Glomerular endothelial cell (primary cell): ENCODE measurements at places on chromosomes 2 and 18. TPM values are rescaled to one million over a fixed set of nuclear protein-coding genes. Genes with fewer than 3 reads are reported as not detected.

DUSP19 gene
- total RNA-seq: 1.4 and 4.3 TPM in 2 replicates

VWA3B gene
- not detected in 2 replicates for total RNA-seq

DSC1 gene
- total RNA-seq: not detected in 2 replicates

HOXD4 gene
- 5.5 and 12.4 TPM in 2 replicates for total RNA-seq

OBSL1 gene
- total RNA-seq: 11.9 and 20.6 TPM in 2 replicates

OXER1 gene
- not detected in 2 replicates for total RNA-seq

ZNF396 gene
- 0.23 and 0.53 TPM in 2 replicates for total RNA-seq

GALM gene
- total RNA-seq: 4.1 and 4.8 TPM in 2 replicates

SLC25A12 gene
- 11.7 and 13.8 TPM in 2 replicates for total RNA-seq

KDM3A gene
- 19.8 and 31.7 TPM in 2 replicates for total RNA-seq

PRPF40A gene
- 73.3 and 81.2 TPM in 2 replicates for total RNA-seq

CNGA3 gene
- not detected in 2 replicates for total RNA-seq

GRCh38 chr2:60297296-60298005 lies 256.0 kb downstream of the BCL11A start:
- DNase-seq: no peak

DNA sequence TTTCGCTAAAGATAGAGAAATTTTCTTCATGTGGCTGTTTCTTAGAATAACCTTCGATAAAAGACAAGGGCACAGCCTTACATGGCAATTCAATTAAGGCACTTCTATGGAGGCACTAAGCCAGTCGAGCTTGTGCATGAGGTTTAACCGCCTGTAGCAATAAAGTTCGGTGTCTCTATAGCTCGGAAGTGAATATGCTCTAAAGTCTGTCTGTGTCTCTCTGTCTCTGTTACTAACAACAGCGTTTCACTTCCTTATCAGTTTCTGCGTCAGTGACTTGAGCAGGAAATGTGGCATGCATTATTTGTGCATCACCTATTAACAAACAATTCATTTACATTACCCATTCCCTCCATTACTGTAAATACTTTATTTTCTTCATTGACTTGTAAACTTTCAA lies 365.1 kb upstream of the NETO1 start:
- DNase-seq: no peak

DNA sequence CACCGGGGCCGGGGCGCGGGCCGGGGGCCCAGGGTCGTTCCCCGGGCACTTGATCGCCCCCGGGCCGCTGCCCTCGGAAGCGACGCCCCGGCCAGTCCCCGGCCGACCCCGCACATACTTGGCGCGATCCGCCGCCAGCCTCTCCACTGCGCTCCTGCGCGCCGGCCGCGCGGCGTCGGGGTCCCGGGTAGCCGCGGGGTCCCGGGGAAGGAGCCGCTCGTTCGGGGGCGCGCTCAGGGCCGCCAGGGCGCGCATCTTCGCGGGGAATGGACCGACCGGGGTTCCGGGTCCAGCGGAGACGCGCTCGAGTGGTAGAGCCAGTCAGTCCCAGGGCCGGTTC lies 204 bp downstream of the FAM110C start:
- no peak for DNase-seq

DNA sequence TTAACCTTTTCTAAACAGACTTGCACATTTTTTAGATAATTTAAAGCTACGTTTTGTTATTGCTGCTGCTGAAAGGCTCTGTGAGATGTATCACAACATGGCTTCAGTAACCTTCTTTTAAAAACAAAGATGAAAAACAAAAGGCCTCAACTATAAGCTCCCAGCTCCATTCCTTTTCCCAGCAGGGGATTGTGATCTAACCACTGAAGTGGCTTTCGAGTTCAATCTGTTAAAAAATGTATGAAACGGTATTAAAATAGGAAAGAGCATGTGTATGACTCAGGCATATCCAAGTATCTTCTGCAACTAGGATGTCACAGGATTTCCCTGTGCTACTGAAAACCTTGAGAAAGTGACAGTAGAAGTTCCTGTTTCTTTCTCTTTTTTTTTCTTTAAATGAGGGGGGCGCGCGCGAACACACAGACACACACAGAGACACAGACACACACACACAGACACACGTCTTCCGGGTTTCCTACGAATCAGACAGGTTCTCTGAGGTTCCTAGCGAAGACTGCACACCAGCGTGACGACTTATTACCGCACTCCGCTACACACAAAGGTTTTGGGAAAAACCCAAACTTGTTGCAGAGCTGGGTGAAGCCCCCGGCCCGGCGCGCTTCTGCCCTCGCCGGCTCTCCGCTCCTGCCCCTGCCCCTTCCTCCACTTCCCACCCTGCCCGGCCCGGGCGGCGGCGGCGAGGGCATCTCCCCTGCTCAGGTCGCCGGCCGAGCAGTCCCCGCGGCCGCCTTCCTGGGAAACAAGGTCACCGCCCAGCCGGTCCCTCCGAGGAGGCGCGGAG lies 86.8 kb downstream of the RBMS1 start:
- DNase-seq: no peak

DNA sequence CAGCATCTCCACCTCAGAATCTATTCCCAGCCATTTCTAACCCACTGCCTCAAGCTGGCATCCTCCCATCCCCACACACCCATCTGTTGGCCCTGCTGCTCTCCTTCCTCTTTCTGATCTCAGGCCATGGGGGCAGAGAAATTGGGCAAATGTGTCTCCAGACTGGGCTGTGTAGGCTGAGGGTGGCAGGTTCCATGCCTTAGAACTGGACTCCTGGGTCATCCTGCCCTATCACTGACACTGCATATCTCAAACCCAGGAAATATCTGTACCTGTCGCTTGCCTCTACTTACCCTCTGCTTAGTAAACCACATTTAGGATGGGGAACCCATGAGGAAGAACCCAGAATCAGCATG lies 1.8 kb downstream of the WNT10A start:
- no peak for DNase-seq

GRCh38 chr2:65025453-65026123 lies 30.6 kb upstream of the CEP68 start:
- no peak for DNase-seq

DNA sequence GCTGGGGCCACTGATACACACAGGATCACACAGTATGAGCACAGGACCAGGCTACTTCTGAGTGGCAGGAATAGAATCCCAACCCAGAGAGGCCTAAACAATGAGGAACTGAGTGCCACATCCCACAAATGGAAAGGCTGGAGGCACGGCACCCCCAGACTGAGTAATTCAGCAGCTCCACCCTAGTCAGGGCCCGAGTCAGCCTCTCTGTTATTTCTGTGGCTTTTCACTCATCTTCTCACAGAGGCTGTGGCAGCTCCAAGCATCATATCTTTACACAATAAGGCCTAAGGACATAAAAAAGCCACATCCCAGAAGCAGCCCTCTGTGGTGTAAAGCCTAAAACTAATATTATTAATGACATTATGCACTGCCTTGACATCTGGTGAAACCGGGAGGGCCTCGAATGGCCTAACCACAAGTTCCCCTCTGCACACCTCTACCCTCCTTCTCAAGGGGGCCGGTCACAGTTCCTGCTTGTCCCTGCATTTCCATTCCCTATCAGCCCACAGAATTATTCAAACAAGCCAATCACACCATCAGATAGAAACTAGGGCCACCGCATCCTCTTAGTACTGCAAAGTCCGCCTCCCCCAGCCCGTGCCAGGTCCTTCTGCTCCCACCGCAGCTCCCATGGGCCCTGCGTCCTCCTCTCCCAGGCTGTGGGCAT lies 12.5 kb upstream of the MAL start:
- DNase-seq: no peak

GRCh38 chr2:156147594-156148330 lies 184.8 kb downstream of the NR4A2 start:
- no peak for DNase-seq

GRCh38 chr2:149692961-149693396 lies 105.4 kb upstream of the MMADHC start:
- DNase-seq: no peak

GRCh38 chr2:197165020-197165419 lies 145.6 kb downstream of the ANKRD44 start:
- no peak for DNase-seq

- no peak for DNase-seq
Observed at GRCh38 chr18:49055754-49056172, 105.0 kb upstream of the SMAD7 start.

DNA sequence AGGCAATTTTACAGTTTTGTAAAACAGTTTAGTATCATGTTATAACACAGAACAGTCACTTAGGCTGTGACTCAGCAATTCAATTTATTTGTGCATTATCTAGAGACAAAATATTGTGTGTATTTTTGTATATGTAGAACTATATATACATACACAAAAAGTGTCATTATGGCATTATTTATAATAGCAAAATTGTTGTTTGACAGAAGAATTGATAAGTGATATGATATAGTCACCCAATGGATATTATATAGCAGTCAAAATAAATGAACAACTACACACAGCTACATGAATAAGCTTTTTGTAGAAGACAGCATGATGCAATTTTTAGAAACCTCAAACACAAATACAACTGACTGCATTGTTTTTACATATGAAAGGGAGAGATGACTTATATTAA lies 334.0 kb downstream of the TRIB2 start:
- no peak for DNase-seq

DNA sequence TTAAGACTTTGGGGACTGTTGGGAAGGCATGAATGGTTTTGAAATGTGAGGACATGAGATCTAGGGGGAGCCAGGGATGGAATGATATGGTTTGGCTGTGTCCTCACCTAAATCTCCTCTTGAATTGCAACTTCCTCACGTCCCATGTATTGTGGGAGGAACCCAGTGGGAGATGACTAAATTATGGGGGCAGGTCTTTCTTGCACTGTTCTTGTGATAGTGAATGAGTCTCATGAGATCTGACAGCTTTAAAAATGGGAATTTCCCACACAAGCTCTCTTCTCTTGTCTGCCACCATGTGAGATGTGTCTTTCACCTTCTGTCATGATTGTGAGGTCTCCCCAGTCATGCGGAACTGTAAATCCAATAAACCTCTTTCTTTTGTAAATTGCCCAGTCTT lies 11.5 kb upstream of the MBP start:
- no peak for DNase-seq

GRCh38 chr2:61426267-61426897 lies 44.5 kb downstream of the USP34 start:
- DNase-seq: no peak

DNA sequence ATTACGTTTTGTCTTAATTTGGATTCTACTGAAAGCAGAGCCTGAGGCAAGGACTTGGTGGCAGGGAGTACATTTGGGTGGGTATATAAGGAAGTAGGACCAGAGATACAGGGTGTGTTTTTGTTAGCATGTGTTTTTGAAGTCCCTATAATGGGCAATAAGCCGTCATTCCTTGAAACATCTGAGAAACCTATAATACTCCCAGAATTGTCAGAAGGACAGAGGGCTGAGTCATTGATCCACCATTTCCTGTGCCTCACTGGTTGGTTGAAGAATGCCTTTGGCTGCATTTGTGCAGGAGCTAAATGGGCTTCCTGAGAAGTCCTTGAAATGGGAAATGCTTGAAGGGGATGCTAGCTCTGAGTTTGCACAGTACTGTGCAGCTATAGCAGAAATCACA lies 281.8 kb upstream of the ZEB2 start:
- peak; percentile 73 for DNase-seq

DNA sequence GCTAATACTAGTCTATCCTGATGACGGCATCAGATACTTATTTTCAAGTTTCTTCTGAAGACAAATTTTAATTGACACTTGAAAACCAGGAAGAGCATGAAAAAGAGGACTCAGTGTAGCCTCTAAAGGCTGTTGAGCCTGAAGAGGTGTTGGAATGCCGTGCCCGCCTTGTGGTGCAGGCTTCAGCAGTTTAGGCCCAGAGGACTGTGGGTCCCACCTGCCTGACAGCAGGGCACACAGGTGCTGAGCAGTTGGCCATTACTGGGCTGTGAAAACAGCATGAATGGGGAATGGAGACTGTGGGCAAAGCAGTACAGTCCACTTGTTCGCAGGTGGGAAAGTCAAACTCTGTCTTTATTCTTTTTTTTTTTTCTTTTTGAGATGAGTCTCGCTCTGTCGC lies 49.8 kb upstream of the THOC1 start:
- no peak for DNase-seq

GRCh38 chr18:52694804-52695203 lies 354.8 kb downstream of the DCC start:
- no peak for DNase-seq

DNA sequence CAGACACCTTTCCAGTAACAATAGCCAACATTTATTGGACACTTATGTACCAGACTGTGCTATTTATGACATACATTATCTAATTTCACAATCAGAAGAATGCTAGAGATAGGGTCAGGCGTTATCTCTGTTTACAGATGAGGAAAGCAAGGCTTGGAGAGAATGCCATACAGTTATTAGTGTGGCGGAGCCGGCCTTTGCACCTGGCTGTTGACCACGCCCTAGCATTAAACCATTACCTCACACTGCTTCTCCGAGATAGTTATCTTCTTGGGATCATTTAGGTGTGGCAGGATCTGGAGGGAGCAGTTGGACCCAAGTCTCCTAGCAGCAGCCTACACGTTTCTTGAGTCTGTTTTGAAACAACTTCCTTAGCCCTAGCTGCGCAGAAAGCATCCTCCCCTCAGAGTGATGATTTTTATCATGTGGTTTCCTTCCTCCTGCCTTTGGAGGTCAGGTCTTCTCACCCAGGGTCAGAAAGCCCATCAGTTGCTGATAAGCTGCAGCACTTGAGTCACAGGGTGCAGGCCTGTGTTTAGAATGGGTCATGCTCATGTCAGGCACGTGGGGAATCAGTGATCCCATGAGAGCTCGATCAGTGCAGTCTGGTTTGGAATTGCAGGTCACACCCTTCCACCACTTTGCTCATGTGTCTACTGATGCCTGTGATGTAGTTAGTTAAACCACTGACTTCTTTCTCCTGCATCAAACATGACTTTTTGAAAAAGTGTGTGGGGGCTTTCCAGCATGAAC lies 118.2 kb downstream of the SPTBN1 start:
- no peak for DNase-seq

DNA sequence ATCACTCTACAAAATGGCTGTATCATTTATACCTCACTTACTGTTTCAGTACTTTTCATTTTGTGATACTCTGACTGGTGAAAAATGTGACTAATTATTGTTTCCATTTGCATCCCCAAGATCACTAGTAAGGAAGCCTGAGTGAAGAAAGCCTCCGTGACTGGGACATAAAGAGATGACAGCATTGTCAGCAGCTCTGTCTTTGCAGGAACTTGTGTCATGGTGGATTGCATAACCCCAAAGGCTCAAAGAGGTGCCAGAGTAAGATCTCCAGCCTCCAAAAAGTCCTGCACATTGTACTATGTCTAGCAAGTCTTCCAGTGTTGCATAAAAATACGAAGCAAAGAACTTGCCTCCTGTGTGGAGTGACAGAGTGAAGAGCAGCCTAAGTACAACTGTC lies 187.5 kb upstream of the CRIM1 start:
- DNase-seq: no peak

- no peak for DNase-seq
Observed at GRCh38 chr18:61664419-61665084, 228.3 kb downstream of the RNF152 start.

- DNase-seq: no peak
Observed at GRCh38 chr2:127134833-127135830, 28.2 kb upstream of the BIN1 start.

DNA sequence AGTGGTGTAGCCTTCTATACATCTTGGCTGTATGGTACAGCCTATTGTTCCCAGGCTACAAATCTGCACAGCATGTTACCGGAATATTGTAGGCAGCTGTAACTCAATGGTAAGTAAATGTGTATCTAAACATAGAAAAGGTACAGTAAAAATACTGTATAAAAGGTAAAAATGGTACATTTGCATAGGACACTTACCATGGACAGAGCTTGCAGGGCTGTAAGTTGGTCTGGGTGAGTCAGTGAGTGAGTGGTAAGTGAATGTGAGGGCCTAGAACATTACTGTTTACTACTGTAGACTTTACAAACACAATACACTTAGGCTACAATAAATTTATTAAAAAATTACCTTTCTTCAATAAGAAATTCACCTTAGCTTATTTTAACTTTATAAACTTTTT lies 3.7 kb upstream of the MRPS9 start:
- DNase-seq: no peak

- DNase-seq: no peak
Observed at GRCh38 chr2:55061523-55062344, 11.5 kb upstream of the RTN4 start.
